ENCODE measurements at places on chromosomes 2 and 18.
A peak's percentile ranks its signal among the peaks of the same experiment; 100 is the strongest.

GRCh38 chr2:46198966-46199365 is 98.2 kb upstream of the EPAS1 start:
- H3K4me1 ChIP-seq: no peaks in the 10 kb centered on the region
- no peak for DNase-seq
- no peak overlapping the region for H3K4me3 ChIP-seq
- no peak overlapping the region for H3K27ac ChIP-seq

GRCh38 chr2:42757981-42758740 is 5.8 kb downstream of the OXER1 start:
- no peak for DNase-seq
- no peaks in the 10 kb centered on the region for H3K27me3 ChIP-seq
- no peaks in the 10 kb centered on the region for H3K36me3 ChIP-seq
- H3K4me1 ChIP-seq: peaks cover 18% of the 10 kb centered on the region
- no peak overlapping the region for H3K4me3 ChIP-seq

DNA sequence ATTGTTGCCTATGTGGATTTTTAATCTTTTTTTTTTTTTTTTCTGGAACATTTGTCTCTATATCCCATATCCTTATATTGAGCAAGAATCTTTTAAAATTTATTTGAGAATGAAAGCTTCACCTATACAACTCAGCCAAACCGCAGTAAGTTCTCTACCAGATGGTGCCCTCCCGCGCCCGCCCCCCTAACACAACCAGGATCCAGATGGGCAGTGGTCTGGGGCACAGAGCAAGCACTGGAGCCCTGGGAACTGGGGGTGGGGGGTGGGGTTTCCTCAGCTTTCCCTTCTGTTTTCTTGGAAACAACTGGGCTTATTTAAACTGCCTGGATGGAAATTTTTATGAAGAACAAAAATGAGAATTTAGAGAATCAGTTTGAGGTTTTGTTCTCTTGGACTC is 74.6 kb downstream of the ACAA2 start:
- no peaks in the 10 kb centered on the region for H3K4me1 ChIP-seq
- H3K27ac ChIP-seq: no peak overlapping the region
- no peaks in the 10 kb centered on the region for H3K27me3 ChIP-seq
- no peaks in the 10 kb centered on the region for H3K36me3 ChIP-seq

GRCh38 chr2:70932631-70933230 is 3.0 kb upstream of the ATP6V1B1 start:
- H3K27me3 ChIP-seq: no peaks in the 10 kb centered on the region
- H3K36me3 ChIP-seq: no peaks in the 10 kb centered on the region
- H3K4me3 ChIP-seq: no peak overlapping the region
- peak; percentile 7 for DNase-seq
- H3K27ac ChIP-seq: no peak overlapping the region

DNA sequence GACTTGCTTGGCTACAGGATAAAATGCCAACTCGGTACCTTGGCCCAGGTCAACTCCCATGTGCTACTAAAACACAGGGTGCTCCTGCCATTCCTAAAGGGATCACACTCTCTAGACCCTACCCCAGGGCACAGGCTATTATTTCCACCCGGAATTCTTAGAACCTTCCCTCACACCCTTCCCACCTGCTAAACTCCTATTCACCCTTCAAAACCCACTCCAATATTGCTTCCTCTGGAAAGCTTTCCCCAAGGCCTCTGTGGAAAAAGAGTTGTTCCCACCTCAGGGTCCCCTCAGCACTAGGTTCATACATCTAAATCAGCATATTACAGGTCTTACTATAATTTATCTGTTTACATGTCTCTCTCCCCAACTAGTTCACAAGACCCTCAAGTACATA is 75.0 kb upstream of the TANC1 start:
- H3K27me3 ChIP-seq: no peaks in the 10 kb centered on the region
- no peak overlapping the region for H3K4me3 ChIP-seq
- no peaks in the 10 kb centered on the region for H3K36me3 ChIP-seq
- no peak for DNase-seq
- H3K27ac ChIP-seq: no peak overlapping the region
- H3K4me1 ChIP-seq: no peaks in the 10 kb centered on the region

DNA sequence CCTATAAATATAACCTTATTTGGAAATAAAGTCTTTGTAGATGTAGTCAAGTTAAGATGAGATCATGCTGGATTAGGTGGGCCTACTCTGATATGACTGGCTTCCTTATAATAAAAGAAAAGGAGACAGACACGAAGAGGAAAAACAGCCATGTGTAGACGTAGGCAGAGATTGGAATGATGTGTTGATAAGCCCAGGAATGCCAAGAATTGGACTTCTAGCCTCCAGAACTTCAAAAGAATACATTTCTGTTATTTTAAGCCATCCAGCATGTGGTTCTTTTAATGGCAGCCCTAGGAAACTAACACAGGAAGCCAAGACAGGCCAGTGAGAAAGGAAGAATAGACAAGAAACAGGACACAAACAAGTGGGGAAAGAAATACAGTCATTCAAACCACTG is 68.6 kb downstream of the NYAP2 start:
- no peaks in the 10 kb centered on the region for H3K36me3 ChIP-seq

GRCh38 chr2:194730266-194730665 is 926.8 kb upstream of the SLC39A10 start:
- H3K36me3 ChIP-seq: no peaks in the 10 kb centered on the region
- no peak for DNase-seq
- no peaks in the 10 kb centered on the region for H3K4me1 ChIP-seq

DNA sequence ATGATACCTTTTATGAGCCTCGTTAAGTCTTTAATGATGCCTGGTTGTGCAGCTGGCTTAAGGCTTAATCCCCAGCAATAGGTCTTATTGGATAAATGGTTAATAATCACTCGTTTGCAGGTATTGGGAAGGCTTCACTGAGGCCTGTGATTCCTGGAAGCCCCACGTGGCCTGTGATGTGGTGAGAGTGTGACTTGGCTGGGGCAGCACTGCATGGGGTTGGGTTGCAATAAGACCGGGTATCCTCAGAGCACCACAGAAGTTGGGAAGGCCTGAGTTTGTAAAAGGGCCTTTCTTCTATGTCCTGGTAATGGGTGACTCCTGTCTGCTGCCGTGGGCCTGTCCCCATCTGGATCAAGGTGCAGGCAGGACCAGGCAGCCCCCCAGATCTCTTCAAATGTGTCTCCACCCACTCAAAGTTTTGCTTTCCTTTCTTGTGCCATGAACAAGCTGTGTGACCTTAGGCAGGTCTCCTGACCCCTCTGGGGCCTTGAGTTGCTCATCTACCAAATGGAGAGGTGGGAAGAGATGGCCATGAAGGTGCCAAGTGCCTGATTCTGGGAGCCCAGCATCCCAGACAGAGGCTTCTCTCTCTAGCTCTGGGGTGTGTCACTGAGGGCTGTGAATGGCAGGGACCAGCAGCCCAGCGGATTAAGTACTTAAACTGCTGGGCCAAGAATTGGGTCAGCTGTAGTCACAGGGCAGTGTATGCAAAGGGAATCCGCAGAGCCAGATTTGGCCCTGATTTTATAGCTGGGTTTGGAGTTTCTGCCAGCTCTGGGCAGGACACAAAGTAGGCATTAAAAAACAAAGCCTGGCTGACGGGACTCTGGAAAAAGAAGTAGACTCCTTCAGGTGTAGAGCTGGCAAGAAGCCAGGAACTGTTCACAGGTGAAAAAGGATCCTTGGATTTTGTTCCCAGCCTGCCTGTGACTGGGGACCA is 24.4 kb downstream of the LBH start:
- no peak for DNase-seq
- H3K36me3 ChIP-seq: no peaks in the 10 kb centered on the region
- H3K27me3 ChIP-seq: no peaks in the 10 kb centered on the region
- no peak overlapping the region for H3K27ac ChIP-seq
- peaks cover 9% of the 10 kb centered on the region for H3K4me1 ChIP-seq

DNA sequence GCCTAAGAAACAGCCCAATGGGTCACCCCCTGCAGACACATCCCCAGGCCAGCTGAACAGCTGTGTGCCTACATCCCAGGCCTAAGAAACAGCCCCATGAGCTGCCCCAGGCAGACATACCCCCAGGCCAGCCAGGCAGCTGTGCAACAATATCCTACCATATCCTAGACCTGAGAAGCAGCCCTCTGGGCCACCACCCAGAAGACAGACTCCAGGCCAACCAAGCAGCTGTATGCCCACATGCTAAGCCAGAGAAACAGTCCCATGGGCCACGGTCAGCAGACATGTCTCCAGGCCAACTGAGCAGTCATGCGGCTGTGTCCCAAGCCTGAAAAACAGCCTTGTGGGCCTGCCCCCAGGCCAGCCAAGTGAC is 205.5 kb downstream of the ATAD2B start:
- H3K4me3 ChIP-seq: no peak overlapping the region
- H3K27me3 ChIP-seq: no peaks in the 10 kb centered on the region
- DNase-seq: no peak
- no peaks in the 10 kb centered on the region for H3K36me3 ChIP-seq

DNA sequence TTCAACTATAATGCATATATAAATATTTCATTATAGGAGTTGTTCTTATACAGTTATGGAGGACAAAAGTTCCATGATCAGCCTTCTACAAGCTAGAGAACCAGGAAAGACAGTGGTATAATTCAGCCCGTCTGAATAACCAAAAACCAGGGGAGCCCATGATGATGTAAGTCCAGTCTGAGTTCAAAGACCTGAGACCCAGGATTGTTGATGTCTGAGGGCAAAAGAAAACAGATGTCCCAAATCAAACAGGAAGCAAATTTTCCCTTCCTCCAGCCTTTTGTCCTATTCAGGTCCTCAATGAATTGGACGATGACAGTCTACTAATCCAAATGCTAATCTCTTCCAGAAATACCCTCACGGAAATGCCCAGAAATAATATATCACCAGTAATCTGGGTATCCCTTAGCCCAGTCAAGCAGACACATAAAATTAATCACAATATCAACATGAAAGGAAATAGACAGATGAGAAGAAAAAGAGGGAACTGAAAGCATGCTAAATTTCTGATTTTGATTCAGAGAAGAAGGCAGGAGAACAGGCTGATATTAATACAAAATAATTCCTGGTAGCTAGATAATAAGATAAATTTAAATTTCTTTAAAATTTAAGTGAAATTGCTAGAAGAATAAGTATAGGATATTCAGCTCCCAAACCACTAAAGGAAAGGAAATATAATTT is 255.6 kb upstream of the CTAGE1 start:
- H3K4me3 ChIP-seq: no peak overlapping the region
- no peak overlapping the region for H3K27ac ChIP-seq
- no peaks in the 10 kb centered on the region for H3K36me3 ChIP-seq
- no peak for DNase-seq
- H3K27me3 ChIP-seq: no peaks in the 10 kb centered on the region
- H3K4me1 ChIP-seq: no peaks in the 10 kb centered on the region

DNA sequence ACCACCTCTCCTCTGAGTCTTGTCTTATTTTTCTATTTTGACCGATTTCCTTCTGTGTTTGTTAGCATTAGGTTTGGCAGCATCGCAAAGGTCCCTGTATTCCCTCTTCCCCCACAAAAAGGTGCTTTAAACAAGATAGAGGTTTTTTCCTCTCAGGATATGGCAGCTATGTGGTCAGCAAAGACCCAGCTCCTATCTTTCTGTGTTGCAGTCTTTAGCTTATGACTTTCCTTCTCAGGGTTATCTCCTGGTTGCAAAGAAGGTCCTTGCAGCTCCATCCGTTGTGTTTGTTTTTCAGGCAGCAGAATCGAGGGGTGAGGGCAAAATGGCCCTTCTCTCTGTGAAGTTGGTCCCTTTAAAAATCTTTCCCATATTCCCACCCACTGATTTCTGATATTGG is 38.4 kb downstream of the GALNT1 start:
- no peak for DNase-seq
- H3K4me1 ChIP-seq: peaks cover 5% of the 10 kb centered on the region
- no peaks in the 10 kb centered on the region for H3K27me3 ChIP-seq
- no peak overlapping the region for H3K27ac ChIP-seq
- H3K36me3 ChIP-seq: no peaks in the 10 kb centered on the region
- no peak overlapping the region for H3K4me3 ChIP-seq

GRCh38 chr18:67455890-67456501 is 60.5 kb downstream of the DSEL start:
- no peaks in the 10 kb centered on the region for H3K4me1 ChIP-seq
- H3K4me3 ChIP-seq: no peak overlapping the region
- no peaks in the 10 kb centered on the region for H3K36me3 ChIP-seq
- H3K27me3 ChIP-seq: no peaks in the 10 kb centered on the region
- H3K27ac ChIP-seq: no peak overlapping the region

- H3K36me3 ChIP-seq: no peaks in the 10 kb centered on the region
- H3K27ac ChIP-seq: no peak overlapping the region
- DNase-seq: no peak
- H3K4me3 ChIP-seq: no peak overlapping the region
- H3K4me1 ChIP-seq: no peaks in the 10 kb centered on the region
- H3K27me3 ChIP-seq: no peaks in the 10 kb centered on the region
These were observed 105.4 kb downstream of the DYM start for GRCh38 chr18:49355028-49355427.

DNA sequence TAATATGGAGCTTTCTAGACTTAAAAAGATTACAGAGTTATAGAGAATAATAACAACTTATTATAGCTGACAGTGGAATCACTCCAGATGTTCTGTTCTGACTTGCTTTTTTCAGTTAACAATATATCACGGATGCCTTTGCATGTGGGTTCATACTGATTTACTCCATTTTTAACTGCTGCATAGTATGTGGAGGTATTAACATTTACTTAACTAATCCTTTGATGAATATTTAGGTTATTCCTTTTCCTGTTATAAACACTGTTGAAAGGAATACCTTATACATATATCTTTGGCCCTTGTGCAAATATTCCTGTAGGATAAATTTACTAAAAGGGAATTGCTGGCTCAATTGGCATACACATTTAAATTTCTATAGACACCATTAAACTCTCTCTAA is 33.1 kb upstream of the ZFP36L2 start:
- H3K27me3 ChIP-seq: no peaks in the 10 kb centered on the region
- no peaks in the 10 kb centered on the region for H3K4me1 ChIP-seq
- no peak for DNase-seq
- no peak overlapping the region for H3K27ac ChIP-seq
- no peak overlapping the region for H3K4me3 ChIP-seq

- no peaks in the 10 kb centered on the region for H3K27me3 ChIP-seq
- no peak overlapping the region for H3K27ac ChIP-seq
- no peak overlapping the region for H3K4me3 ChIP-seq
- peaks cover 6% of the 10 kb centered on the region for H3K4me1 ChIP-seq
These were observed 25.1 kb downstream of the MEIS1 start for GRCh38 chr2:66460031-66460430.

DNA sequence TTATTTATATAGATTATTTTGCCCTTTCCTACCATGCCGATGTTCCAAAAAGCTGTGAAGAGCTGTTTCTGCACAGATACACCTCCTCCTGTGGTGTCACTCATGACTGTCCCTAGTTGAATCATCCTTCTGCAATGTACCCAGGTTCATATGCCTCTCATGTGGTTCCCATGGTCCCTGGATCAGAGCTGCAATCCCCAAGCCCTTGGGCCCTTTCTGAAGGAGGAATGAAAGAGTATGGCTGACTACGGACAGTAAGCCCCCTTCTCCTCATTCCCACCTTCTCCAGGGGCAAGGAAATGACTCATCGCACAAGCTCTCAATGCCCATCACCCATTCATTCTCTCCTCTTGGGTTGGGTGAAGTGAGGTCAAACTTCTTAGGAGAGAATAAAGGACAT is 63.9 kb upstream of the ACVR1 start:
- H3K4me3 ChIP-seq: no peak overlapping the region
- H3K27ac ChIP-seq: no peak overlapping the region
- no peaks in the 10 kb centered on the region for H3K27me3 ChIP-seq
- H3K36me3 ChIP-seq: no peaks in the 10 kb centered on the region

Measured in testis (tissue), 5 donors.